ENCODE measurements at places on chromosomes 4 and X.
A peak's percentile ranks its signal among the peaks of the same experiment; 100 is the strongest.

DNA sequence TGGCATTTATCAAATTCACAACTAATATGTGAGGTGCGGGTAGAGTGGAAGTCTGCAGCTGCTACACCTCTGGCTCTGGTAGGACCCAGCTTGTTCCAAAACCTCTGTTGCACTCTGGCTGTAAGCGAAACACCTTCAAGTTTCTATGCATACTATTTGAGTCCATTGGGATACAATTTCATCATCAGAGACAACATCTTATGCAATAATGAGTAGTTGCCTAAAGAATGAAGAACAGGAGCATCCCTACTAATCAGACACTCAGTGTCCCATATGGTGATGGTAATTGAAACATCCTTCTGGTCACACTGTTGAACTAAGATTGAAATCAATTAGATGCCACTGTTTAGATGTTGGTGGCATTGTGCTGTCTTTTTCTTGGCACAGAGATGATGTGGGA, 178.4 kb downstream of the MGST2 start:
- peak; percentile 29 for DNase-seq

DNA sequence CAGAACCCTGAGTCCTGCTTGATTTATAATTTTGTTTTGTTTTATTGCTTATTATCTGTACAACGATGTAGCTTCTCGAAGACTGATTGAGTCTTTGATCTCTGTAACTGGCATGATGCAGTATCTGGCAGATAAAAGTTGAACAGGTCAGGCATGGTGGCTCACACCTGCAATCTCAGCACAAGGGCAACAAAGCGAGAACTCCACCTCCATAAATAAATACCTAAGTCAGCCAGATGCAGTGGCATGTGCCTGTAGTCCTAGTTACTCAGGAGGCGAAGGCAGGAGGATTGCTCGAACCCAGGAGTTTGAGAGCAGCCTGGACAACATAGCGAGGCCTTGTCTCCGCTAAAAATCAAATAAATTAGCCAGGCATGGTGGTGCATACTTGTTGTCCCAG, 15.7 kb upstream of the WDR19 start:
- DNase-seq: no peak

- DNase-seq: no peak
Observed at GRCh38 chr4:1983846-1984405, 24.8 kb downstream of the NELFA start.

DNA sequence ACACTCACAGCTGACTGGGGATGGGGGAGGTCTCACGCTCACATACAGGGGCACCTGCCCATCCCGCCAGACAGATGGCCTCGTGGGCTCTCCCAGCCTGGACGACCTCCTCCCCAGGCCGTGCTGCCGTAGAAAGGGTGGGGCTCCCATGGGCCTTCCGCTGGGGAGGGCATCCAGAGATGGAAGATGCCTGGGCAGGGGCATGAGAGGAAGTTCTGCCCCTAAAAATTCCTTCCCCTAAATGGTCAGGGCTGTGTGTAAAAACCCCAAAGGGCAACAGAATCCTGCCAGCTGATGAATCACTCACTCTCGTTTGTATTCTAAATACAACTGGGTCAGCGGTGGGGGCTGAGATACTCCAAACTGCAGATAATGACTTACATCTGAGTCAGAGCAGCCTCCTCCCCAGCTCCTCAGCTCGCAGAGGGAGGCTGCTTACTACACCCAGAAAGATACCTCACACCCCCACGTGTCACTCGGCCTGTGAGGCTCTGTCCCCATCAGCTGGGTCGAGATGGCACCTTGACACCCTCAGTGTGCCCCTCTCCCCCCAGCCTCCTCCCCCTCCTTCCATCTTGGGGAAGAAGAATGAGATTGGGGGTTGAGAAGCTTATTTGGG, 10.1 kb downstream of the WDR1 start:
- DNase-seq: peak; percentile 98

- DNase-seq: no peak
Observed at GRCh38 chr4:172011196-172011595, 198.0 kb downstream of the GALNTL6 start.
